Retina (tissue), 1 donor: ENCODE measurements at places on chromosomes 13 and 19.

DNA sequence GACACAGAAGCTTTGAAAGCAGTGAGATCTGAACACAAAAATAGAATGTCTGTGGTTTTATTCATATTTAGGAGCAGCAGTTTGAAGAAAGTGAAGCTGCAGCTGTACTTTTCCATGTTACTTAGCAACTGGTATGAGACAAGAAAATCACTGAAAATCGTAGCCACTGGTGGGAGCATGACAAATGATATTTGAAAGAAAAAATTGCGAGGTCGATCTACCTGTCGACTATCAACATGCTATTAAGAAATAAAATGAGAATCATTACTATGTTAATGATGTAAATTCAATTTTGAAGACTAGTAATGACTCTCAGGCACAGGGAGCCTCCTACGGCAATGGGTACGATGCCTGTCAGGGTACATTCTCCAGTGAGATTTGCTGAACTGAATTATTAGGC is 436.4 kb downstream of the SLITRK5 start:
- no peak for DNase-seq

DNA sequence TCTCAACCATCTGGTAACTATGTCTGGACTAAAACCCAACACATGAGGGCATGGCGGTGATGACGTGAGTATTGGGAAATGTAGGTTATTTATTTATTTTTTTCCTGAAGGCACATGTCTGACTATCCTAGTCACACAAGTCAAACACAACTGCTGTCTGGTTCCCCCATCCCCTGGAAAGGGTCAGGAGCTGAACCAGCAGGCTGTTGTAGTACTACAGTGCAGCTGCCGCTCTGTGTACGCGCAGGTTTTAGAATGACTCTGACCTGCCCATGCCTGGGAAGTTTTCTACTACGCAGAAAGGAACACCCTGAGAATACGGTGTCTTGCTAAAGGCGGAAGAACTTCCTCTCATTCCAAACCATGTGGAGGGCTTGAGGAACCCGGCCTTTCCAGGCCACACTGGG is 1.2 kb downstream of the SLC7A1 start:
- DNase-seq: no peak

DNA sequence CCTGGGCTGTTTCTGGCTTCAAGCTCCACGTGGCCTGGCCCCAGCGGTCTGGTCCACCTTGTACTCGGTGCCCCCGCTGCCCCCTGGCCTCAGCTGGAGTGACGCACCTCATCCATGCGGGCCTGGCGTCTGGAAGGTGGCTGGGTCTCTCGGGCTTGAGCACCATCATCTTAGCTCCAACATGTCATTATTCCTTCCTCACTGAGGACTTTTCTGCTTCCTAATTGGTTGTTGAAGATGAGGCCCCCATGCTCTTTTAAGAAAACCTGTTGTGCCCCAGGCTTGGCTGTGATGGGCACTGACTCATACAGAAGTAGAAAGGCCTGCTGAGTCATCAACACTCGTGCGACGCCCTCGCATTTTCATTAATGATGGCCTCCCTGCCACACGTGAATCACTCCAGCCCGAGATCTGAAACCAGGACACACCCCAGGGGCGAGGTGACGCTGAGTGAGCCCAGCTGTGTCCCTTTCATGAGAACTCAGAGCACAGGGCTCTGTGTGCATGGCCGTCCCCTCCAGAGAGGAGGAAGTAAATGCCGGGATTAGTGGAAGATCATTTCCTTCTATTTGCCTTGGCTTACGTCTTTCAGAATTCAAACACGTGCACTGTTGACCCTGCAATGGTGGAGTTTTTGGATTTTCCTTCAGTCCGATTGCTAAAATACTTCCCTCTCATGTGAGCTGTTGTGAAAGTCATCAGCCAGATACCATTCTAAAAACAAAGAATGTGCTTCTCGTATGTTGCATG is 14.0 kb upstream of the GJA3 start:
- DNase-seq: peak; percentile 48

- no peak for DNase-seq
These were observed 4.4 kb downstream of the CRTC1 start for GRCh38 chr19:18687740-18688465.

DNA sequence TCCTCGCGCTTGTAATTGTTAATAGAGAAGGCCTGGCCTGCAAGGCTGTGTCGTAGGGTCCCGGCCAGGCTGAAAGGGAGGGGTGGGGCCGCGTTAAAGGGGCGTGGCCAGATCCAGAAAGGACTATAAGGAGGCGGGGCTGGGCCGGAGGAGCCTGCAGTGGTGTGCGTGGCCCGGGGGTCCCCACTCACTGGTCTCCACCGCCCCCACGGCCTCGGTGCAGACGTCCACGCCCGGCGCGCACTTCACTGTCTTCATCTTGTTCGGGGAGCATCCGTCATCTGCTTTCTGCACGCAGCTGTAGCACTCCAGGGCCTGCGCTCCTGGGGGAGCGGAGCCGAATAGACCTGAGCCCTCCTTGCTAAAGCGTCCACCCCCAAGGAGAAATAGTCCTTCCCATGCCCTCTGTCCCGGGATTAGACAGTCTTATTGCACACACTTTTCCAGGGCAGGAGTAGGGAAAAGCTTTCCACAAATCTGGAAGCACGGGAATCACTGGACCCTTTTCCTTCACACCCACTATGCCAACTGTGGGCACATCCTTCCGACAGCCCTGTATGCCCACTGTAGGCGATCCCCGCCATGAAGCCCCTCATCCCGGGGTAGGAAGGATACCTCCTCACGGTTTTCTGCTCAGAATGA is 1.2 kb downstream of the LYPD3 start:
- no peak for DNase-seq

DNA sequence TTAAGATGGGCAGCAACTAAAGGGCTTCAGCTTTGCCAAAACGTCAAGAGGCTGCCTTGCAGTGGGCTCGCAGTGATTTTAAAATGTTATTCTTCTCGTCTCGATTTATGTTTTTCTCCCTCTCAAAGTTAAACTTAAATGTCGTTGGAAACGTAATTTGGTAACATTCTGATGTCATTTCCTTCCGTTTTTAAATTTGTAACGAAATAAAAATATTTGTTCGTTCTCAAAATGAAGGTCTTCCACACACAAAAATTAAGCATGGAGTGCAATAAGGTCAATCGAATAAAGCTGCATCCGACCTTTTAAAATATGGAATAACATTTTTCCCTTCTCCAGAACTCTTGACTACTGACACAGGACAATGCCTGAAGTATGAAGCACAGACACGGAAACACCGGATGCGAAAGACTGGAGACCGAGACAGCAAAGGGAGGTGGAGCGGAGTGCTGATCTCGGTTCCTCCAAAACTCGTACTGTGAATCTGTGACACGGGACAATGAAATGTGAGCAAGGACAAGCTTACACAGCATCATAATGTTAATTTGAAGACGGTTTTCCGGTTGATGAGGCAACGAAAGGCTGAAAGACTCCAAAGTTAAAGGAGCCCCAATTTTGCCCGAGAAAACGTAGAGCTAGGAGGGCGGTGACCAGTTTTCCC is 850 bp downstream of the MTMR6 start:
- DNase-seq: no peak

DNA sequence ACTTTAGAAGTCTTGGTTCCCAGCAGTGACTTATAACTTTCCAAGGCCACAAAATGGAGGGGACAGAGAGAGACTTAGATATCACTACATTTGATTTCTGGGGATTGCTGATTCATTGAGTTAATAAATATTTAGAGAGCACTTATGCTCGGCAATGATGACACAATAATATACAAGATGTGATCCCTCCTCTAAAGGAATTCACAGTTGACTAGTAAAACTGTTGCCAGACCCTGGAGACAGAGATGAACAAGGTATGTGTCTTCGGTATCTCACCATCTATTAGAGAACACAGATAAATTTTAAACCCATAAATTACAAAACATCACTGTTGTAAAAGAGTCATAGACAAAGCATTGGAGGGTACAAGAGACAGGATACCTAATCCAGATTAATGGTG is 437.5 kb downstream of the FOXO1 start:
- DNase-seq: no peak

DNA sequence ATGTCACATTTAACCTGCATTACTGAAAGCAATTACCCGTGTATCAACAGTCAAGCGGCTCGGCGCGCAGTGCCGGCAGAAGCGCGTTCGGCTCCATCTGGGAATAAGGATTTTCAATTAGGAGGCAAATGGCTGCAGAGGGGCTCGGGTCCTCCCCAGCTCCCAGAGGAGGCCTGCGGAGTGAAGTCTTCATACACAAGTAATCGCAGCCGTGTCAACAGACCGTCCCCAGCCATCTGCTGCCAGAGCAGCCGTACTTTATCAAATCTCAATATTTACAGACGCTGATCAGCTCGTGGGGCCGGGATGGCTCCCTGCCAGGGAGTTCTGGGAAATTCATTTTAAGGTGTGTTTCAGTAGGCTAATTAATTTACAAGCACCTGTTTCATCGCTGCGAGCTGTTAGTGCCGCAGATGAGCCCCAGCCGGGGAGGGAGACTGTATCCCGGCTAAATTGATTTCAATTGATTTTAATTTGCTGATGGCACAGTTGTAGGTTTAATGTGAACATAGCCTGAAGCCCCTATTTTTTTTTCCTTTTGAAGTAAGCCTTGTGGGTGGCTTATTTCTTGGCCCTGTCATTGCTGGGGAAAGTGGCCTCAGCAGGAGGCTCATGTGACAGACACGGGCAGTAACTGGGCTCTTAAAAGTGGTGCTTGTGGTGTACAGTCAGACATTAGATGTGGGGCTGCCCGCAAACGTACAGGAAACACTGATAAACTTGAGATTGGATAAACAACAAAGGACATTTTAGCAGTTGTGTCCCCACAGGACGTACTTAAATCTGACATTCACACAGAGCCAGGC is 252.7 kb downstream of the TEX29 start:
- DNase-seq: peak; percentile 69

GRCh38 chr13:51759240-51759639 is 44.7 kb downstream of the DHRS12 start:
- DNase-seq: no peak

- DNase-seq: peak; percentile 76
These were observed at the start of gene BRD4 for GRCh38 chr19:15332311-15332996. Gene BRD4, minus strand, starts transcription at chr19:15332539. Its CDS starts 59,440 bp downstream, at chr19:15273099.

- no peak for DNase-seq
These were observed 169.7 kb downstream of the KLF5 start for GRCh38 chr13:73228546-73228945.

DNA sequence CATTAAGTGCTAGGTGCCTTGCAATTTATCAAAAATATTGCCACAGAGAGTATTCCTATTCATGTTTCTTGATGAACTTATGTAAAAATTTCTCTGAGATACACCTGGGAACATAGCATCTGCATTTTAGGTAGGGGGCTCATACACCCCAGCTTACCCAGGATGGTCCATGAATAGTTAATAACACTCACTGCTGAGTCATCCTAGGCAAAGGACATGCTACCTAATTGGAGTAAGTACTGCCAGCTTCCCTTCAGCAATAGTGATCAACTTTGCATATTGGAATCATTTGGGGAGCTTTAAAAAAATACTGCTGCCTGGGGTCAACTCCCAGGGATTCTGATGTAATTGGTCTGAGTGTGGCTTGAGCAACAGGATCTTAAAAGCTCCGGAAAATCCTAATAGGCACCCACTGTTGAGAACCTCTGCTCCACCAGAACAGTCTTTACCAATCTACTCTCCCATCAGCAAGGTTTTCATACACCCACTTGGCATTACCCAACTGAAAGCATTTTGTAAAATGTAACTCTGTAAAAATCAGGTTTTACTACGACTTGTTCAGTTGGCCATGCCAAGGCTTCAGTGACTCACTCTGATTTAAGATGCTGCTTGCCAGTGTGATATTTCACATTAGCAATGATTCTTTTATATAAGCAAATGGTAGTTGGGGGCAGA is 67.2 kb upstream of the FNDC3A start:
- no peak for DNase-seq

GRCh38 chr19:17703824-17704463 is 15.3 kb upstream of the MAP1S start:
- DNase-seq: no peak

DNA sequence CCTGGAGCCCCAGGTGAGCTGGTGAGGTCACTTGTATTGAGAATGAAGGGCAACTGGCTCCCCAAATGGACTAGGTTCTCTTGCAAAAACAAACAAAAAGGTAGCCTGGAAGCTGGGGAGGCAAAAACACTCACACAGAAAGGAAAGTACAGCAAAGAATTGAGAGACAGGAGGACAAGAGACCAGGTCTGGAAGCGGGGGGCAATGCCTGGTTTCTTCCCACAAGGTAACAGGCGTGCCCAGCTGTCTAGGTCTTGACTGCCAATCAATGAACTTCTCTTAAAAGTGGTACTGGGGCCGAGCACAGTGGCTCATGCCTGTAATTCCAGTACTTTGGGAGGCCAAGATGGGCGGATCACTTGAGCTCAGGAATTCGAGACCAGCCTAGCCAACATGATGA is 356.4 kb upstream of the TSHZ3 start:
- DNase-seq: no peak

GRCh38 chr13:105763851-105764250 is 771.6 kb downstream of the EFNB2 start:
- no peak for DNase-seq

DNA sequence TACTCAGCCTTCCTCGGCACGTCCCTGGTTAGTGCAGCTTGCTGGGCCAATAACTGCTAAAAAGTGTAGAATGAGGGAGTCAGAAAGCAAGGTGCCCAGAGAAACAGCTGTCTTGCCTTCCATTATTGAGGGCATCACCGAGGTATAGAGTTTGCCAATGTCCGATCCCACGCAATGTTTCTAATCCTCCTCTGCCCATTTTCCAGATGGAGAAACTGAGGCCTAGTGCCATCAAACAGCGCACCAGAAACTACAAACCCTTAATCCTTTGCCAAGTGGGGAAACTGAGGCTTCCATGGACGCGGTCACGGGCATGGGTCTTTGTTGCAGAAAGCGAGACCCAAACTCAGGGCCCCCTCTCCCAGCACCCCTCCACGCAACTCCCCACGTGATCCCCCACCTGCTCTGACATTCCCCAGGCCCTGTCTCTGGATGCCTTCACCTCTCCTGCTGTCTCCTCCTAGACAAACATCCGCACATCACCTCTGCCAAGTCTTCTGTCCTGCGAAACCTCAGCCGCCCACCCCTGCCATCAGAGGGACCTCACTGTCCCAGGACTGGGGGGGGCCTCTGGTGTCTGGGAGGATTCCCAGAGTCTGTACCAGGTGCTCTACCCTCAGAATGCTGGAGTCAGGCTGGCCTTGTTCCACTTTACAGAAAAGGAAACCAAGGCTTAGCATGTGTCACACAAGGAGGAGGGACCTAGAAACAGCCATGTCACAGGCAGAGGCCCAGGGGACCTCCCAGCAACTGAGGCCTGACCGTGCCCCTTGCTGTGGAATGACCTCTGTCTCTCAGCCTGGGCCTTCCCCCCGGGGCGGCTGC is 930 bp upstream of the PDE4C start:
- DNase-seq: no peak

- no peak for DNase-seq
These were observed 19.2 kb downstream of the ZNF486 start for GRCh38 chr19:20186174-20186573.

- DNase-seq: no peak
These were observed 123.9 kb upstream of the ARGLU1 start for GRCh38 chr13:106691861-106692260.
